ENCODE measurements at places on chromosomes 16 and 17.

DNA sequence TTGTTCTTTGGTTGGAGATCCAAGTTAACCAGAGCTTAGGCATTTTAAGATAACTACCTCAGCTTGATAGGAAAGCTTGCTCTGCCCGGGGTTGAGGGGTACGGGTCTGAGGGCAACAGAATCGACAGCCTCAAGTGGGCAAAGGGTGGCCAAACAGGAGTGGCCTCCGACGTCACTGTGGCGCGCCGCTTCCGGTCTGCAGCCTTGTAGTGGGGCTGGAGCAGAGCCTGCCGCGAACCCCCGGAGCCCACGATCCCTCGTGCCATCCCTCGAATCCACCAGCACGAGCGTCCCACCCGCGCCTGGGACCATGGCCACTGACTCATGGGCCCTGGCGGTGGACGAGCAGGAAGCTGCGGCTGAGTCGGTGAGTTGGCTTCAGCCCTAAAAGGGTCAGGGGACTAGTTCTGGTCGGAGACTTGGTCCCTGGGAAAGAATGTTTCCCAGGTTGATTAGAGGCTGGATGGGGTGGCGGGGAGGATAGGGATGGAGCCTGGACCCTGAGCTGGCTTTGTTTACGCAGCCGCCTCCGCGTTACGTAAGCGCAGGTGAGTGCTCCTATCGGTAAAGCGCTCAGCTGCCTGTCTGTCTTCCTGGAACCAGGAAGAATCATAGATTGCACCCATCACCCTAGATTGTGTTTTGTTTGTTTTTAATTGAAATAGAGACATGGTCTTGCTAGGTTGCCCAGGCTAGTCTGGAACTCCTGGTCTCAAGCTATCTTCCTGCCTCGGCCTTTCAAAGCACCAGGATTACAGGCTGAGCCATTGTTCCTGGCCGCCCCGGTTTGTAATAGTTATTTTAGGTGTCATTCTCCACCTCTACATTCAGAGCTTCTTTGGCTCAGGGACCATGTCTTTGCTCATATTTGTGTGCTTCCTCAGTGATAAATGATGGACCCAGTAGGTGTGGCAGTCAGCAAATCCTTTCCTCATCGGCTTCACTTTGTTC is at the start of gene DDX19B:
TSS of gene DDX19B (plus strand) at position 199 of the 951 bp plus-strand sequence. CDS start at position 311, 112 bp downstream.
- peak; percentile 36 for DNase-seq

DNA sequence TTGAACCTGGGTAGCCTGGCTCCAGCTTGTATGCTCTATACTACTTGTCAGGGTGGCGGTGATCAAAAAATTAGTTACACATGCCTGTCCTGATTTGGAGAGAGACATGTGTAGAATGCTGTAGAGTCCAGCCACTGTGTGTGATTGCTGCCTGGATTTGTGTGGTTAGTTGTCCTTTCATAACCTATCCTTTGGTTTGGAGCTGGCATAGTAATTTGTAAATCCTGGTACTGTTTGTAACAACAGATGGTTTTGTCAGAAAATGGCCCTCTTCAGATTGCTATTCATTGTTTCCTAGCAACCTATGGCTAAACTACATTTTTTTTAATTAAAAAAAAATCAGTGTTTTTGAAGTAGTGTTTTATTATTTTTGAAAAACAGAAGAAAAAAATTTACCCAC is 30.5 kb downstream of the ETV4 start:
- no peak for DNase-seq

DNA sequence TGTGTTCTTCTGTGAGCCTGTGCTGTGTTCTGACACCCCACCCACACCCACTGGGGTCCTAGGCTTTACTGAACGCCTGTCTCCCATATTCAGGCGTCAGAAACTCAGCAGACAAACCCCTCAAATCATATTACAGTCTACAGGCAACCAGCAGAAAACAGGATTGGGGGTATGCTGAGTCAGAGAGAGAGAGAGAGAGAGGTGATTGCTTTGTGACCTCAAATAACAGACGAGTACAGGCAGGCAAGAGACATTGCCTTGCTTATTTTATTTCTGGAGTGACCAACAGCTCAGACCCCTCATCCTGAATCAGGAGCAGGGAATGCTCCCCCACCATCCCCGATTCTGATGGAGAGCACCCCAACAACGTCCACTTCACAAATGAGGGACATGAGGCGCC is 473.9 kb downstream of the PMP22 start:
- DNase-seq = peak; percentile 24

- DNase-seq = no peak
Measured at GRCh38 chr17:28500712-28501379, 5.3 kb upstream of the FOXN1 start.

GRCh38 chr17:1506649-1507267 is 9.7 kb downstream of the INPP5K start:
- no peak for DNase-seq

DNA sequence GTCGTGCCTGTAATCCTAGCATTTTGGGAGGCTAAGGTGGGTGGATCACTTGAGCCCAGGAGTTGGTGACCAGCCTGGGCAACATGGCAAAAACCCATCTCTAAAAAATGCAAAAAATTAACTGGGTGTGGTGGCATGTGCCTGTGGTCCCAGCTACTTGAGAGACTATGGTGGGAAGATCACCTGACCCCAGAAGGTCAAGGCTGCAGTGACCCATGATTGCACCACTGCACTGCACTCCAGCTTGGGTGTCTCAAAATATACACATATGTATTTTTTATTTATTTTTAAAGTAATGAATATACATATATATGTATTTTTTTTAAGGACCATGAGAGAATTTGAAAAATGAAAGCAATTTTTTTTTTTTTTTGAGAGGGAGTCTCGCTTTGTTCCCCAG is 5.1 kb upstream of the NUFIP2 start:
- DNase-seq = no peak

DNA sequence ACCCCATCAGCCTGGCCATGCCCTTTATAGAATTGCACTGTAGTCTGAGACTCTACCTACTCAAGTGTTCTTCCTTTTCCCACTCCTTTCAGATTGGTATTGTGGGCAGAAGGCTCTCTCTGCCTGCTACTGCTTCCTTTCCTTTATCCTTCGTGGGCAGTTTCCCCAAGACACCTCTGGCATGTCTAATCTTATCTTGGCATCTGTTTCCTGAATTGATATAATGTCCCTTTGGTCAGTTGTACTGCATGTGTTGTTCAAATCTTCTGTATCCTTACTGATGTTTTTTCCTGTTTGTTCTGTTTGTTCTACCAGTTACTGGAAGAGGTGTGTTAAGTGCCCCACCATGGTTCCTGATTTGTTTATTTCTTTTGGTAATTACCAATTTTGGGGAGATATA is 29.5 kb upstream of the MSI2 start:
- no peak for DNase-seq

DNA sequence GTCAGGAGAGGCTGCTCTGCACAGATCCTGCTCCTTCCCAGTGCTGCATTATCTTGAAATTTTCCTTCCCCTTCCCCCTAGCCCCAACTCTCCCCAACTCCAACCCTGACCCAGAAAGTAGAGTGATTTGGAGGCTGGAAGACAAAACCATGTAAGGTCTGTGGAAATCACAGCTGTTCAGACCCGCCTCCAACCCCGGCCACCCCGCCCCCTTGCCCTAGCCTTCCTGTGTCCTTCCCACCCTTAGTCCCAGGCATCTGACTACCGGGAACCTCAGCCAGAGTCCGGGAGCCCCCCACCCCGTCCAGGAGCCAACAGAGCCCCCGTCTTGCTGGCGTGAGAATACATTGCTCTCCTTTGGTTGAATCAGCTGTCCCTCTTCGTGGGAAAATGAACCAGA is at the start of gene AOC3:
TSS of gene AOC3 (plus strand) at position 246 of the 400 bp plus-strand sequence. CDS start at position 391, 145 bp downstream.
- no peak for DNase-seq

DNA sequence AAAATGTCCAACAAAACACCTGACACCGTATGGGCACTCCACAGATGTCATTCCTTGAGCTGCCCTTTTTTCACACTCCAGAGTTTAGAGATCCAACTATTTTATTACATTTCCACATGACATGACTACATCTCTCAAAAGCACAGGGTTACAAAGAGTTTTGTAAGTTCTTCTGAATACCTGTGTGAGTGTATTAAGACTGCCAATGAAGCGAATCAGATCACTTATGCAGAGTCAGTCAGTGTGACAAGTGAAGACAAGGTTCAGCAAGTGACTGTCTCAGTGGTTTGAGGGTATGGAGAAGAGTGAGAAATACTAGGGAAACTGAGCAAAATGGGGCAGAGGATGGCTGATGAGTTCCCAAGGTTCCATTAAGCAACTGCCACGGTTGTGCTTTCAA is 8.4 kb downstream of the SDR42E1 start:
- no peak for DNase-seq

- peak; percentile 59 for DNase-seq
Measured at GRCh38 chr16:48318630-48319029, 66.6 kb downstream of the SIAH1 start.

GRCh38 chr16:52963212-52963854 is 89.4 kb downstream of the CHD9NB start:
- DNase-seq = no peak

- DNase-seq = no peak
Measured at GRCh38 chr16:14110728-14111251, 39.7 kb downstream of the MRTFB start.

GRCh38 chr17:15121426-15121825 is 143.7 kb downstream of the PMP22 start:
- no peak for DNase-seq

GRCh38 chr16:48914070-48914469 is 304.1 kb upstream of the N4BP1 start:
- no peak for DNase-seq

DNA sequence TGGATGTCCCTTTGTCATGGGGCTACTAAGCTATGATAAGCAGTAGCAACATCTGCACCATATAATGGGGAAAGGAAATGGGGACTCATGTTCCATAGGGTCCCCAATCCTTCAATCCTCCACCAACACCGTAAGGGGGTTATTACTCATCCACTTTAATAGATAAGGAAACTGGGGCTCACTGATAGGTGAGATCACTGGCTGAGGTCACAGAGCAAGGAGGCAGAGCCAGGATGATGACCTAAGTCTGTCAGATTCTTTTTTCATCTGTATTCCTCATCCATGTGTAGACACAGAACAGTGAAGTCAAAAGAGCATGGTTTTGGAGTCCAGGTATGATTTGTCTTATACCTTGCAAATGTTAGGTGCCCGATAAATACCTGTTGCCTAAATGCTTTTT is 10.5 kb upstream of the ADAMTS18 start:
- DNase-seq = no peak

- DNase-seq = no peak
Measured at GRCh38 chr17:31488264-31488981, 96.9 kb downstream of the RAB11FIP4 start.

DNA sequence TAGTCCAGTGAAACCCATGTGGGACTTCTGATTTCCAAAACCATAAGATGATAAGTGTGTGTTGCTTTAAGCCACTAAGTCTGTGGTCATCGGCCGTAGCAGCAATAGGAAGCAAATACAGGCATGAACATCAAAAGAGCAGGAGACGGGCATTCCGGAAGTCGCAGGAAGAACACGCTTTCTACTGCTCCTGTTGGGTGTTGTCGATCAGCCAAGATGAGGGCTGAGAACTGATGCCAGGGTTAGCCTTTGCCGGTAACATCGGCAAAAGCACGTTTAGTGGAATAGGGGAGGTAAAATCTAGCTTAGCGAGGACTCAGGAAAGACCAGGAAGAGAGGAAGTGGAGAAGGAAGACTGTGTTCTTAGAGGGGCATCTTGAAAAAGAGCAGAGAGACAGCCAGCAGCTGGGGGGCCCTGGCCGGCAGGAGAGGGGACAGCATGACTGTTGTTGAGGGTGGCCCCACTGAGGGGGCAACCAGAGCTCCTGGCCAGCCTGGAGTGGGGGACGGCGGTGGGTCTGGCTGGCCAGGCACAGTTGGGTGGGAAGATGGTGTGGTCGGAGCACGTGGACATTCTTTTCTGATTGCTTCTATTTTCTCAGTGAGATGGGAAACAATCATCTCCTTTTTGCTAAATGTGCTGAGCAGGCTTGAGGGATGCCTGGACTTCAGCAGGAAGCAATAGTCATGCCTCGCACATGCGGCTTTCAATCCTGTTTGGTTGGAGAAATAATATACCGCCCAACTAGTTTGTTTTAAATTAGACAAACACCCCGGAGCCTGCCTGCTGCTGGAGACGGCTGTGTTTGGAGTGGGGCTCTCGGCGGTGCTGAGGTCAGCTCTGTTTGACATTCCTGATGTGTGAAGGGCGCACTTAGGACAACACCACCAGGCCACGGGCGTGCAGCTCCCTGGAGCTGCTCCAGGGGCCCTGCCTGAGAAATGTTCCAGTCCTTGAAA is 109.9 kb downstream of the METRNL start:
- peak; percentile 77 for DNase-seq

GRCh38 chr17:39671651-39672521 is 3.6 kb downstream of the PNMT start:
- DNase-seq = peak; percentile 28

- DNase-seq = no peak
Measured at GRCh38 chr17:39872751-39873150, 4.7 kb downstream of the ZPBP2 start.

All from brain microvascular endothelial cell (primary cell).